Amniotic epithelial cell (primary cell): ENCODE measurements at places on chromosomes 5 and 9.

DNA sequence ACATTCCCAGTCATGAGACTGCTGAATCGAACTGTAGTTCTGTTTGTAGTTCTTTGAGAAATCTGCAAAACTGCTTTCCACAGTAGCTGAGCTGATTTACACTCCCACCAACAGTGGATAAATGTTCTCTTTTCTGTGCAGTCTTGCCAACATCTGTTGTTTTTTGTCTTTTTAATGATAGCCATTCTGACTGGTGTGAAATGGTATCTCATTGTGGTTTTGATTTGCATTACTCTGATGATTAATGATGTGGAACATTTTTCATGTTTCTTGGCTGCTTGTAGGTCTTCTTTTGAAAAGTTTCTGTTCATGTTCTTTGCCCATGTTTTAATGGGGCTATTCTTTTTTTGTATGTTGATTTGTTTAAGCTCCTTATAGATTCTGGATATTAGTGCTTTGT lies 187.3 kb upstream of the TLE4 start:
- peak; percentile 68 for DNase-seq

- DNase-seq: no peak
Observed at GRCh38 chr5:121525706-121526105, 326.0 kb upstream of the FTMT start.

- DNase-seq: no peak
Observed at GRCh38 chr9:71147368-71147767, 25.9 kb upstream of the TRPM3 start.

DNA sequence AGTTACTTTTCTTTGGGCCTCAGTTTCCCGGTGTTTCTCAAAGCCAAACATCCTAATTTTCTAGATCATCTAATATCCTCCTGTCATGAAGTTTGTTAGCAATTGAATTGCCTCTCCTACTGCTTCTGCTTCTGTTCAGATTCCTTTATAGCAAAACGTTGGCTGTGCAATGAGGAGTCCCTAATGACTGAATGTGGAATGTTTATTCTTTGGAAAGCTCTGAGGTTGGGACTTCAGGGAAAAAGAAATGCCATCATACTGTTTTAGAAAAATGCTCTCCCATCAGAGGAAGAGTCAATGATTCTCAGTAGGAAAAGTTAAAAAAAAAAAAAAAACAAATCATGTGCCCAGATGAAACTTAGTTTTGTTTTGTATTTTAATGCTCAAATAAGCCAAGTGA lies 268.7 kb upstream of the PAPPA start:
- no peak for DNase-seq

DNA sequence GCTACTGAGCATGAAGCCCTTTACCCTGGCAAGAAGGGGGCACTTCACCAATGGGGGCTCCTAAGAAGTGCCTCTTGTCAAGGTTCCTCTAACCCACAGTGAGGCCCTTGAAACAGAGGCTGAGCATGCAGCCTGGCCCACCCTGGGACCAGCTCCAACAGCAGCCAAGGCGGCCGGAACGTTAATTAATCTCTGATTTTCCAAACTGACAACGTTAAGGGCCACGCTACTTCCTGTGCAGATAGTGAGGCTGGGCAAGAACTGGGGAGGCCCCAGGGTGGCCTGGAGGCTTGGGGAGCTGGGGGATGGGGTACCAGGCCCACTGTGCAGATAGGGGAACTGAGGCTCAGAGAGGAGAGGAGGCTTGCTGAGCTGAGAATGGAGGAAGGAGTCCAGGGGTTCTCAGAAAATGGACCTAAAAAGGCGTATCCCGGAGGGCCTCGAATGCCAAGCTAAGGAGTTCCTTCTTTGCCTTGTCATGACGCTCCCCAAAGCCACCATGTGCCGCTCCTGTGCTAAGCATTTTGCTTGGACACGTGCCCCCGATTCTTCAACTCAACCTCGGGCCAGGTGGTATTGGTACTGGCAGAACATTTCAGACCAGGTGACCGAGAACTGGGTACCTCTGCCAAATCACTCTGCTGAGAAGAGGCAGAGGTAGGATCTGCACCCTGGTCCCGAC lies 72.0 kb upstream of the STXBP1 start:
- DNase-seq: peak; percentile 51

DNA sequence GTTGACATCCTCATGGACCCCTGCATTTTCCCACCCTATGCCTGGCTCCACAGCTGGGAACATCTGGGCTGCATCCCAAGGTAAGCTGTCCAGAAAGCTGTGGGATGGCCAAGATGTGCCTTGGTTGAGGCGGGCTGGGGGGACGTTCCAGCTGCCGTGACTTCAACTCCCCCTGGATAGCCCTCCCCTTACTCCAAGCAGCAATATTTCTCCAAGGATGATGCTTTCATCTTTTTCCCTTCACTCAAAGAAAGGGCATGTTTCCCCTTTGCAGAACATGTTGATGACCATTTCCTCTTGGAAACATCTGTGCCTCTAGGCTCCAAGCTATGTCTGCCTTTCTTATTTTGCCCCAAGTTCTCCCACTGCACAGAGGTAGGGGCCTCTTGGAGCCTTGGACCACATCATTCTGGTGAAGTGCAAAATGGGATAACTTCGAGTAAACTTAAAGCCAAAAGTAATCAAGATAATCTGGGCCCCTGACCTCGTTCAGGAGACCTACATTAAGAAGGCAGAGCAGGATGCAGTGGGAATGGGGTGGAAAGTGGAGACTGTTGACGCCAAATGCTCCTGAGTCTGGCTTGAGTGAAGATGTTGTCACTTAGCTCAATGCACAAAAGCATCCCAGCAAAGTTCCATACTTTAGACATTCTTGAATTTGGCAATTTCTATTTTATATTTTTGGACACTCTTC lies 175.2 kb downstream of the GAS1 start:
- no peak for DNase-seq

GRCh38 chr9:93057042-93057702 lies 1.3 kb upstream of the SUSD3 start:
- DNase-seq: no peak

DNA sequence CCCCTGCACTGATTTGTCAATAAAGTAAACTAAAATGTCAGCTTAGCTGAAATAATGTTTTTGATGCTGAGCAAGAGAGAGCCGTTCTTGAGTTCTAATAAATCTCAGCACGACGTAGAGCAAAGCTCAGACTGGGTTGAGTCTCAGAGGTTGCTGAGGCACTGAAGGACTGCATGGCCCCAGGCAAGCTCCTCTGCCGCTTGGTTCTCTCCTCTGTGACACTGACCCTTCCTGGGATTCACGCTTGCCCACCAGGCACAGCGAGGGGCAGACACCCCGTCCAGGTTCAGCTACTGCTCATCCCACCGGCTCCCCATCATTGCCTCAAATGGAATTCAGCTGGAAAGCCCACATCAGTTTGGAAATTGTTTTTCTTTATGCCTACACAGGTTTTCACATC lies 129.8 kb downstream of the IRX2 start:
- DNase-seq: no peak

- no peak for DNase-seq
Observed at GRCh38 chr5:148967783-148968182, 95.1 kb downstream of the SH3TC2 start.

DNA sequence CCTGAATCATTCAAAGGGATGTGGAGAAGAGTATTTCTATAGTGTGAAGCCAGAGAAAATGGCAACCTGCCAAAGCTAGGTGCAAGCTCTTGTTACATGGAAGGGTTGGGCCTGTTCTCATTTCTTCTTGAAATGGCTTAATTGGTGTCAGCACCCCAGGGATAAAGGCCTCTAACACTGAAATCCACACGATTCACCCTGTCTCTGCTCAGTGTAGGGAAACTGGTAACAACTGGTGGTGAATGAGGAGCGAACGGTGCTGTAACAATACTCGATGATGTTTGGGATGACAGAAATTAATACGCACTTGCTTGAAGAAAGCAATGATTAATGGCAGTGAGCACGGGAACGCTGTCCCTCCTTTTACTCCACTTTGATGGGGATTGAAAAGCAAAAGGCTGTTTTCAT lies 16.2 kb downstream of the PBX3 start:
- peak; percentile 34 for DNase-seq

GRCh38 chr9:98597236-98597771 lies 111.4 kb downstream of the GABBR2 start:
- peak; percentile 15 for DNase-seq

DNA sequence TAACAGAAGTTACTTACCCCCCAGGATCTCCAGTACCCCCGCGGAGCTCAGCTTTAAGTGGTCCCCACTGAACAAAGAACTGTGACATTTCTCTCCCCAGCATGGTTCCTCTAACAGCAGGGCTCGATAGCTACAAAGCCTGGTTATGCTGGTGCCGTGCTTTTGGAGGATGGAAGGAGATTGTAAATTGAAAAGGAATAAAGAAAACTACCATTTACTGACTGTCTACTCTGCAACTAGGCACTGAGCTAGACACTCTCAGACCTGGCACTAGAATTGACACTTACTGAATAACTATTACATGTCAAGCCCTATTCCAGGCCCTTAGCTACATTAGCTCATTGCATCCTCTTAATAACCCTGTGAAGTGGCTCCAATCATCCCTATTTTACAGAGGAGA lies 145.3 kb downstream of the TTLL11 start:
- DNase-seq: no peak

- DNase-seq: no peak
Observed at GRCh38 chr9:73009649-73010288, 56.9 kb upstream of the ALDH1A1 start.

- no peak for DNase-seq
Observed at GRCh38 chr5:16043349-16043965, 136.1 kb downstream of the MARCHF11 start.

- peak; percentile 91 for DNase-seq
Observed at GRCh38 chr9:16434526-16434925, 435.9 kb downstream of the BNC2 start.

DNA sequence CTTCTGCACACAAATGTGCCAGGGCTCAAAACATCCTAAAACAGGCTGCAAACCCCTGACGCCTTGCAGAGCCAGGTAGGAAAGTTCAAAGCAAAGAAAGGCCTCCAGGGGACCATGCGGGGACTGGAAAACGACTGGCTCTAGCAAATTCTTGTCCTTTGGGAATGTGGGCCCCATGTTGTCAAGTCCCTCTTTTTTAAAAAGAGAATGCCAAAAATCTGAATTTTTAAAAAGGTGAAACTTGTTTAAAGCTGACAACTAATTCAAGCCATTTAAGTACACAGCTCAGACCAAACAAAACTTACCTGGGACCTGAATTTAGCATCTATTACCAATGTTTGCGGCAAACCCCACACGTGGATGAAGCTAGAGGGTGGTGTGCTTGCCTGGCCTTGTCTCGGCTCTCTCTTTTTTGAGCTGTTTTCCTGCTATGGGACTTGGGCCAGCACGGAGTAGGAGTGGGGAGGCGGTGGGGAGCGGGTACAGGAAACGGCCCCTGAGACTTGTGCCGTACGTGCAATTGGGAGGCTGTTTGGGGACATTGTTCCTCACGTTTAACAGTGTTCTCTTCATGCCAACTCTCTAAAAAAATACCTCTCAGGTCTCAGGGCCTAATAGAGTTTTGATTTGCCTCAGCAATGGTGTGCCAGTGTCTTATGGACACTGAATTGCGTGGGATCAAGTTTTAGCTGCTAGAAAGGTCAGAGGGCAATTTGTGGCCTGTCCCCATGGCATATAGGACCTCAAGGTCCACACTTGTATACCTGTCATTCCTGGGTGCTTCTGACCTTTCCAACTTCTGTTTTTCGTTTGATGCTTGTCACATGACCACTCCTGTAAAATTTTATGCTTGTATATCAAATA lies 15.1 kb upstream of the PHF19 start:
- no peak for DNase-seq

DNA sequence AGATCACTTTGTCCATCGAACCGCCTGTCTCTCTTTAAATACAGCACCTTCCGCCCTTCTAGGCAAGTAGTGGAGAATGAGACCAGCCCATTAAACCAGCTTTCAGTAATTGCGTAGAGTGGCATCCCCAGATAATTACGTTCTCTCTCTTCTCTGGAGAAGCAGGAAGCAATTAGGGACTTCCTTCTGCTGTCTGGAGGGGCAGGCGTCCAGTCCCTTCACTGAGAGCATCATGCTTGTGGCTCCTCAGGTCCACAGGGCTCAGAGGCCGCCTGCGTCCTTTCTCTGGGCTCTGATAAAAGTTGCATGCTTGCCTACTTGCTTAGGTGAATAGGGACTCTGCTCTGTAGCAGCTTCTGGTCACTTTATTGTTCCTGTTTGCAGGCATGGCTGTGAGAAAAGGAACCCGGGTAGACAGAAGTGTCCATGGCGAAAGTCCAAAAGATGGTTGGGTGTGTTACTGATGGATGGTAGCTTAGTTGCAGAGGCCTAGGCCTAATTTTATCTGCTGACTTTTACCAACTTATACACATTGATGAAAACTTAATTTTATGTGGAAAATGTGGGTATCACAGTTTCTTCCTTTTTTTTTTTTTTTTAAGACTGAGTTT lies 299.1 kb upstream of the PANK3 start:
- no peak for DNase-seq

- DNase-seq: no peak
Observed at GRCh38 chr9:28720746-28721145, 1147.5 kb upstream of the C9orf72 start.

DNA sequence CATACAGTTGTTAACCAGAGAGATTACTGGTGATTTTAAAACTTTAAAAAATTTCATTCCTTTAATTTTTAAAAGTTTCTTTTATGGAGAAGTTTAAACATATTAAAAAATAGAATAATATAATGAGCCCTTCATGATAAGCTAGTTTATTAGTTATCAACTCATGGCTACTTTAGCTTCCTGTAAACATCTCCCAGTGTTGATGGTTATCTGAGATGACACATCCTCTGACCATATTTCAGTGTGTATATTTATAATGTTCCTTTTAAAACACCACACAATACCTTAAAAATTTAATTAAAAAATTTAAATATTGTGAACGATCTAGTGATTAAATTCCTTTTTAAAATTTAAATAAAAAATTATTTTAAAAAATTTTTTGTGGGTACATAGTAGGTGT lies 74.1 kb downstream of the IPO11 start:
- DNase-seq: peak; percentile 68
